ENCODE measurements at places on chromosomes 3 and 15.

DNA sequence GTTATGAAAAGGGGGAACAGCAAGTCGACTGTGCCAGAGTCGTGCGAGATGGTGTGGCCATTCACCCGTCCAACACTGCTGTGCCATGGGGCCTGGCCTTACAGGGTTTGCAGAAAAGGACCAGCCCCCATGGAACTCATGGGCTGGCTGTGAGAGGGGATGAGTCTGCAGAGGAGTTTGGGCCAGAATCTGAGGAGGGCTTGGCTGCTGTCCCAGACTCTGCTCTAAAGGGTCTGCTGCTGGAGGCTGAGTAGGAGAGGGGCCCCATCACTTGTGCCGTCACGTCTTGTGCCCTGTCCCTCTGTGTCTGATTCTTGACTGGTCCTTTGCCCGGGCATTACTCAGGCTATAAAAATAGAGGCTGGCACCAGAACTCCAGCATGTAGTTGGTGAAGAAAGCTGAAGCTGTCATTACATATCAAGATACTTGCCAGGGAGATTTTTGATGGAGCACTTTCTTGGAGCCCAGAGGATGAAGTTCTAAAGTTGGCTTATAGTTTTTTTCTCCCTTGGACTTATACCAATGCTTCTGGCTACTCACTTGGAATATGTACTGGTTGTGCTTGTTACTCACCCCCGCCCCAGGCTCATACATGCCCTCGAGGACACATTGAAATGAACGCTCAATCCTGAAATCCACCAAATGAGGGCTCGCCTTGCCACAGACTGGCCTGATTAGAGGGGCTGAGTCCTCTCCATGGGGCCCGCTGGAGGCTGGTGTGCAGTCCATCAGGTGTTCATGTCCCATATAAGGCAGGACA is 10.2 kb downstream of the PXYLP1 start:
- DNase-seq, result no peak

DNA sequence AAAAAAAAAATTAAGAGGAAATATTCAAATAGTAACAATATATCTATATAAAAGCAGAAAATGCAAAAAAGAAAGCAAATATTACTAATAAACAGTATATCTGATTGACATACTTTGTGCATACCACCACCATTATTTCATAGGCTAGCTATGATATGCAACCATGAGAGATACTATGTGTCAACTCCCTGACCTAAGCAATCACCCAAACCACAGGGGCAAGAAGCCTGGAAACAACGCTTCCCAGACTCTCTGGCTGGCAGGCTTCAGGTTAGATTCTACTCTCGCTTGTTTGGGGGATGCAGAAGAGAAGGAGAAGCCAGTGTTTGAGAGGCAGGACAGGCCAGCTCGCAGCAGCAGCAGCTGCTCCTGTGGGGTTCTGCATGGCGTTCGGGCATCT is 169.3 kb upstream of the TPM1 start:
- no peak for DNase-seq

DNA sequence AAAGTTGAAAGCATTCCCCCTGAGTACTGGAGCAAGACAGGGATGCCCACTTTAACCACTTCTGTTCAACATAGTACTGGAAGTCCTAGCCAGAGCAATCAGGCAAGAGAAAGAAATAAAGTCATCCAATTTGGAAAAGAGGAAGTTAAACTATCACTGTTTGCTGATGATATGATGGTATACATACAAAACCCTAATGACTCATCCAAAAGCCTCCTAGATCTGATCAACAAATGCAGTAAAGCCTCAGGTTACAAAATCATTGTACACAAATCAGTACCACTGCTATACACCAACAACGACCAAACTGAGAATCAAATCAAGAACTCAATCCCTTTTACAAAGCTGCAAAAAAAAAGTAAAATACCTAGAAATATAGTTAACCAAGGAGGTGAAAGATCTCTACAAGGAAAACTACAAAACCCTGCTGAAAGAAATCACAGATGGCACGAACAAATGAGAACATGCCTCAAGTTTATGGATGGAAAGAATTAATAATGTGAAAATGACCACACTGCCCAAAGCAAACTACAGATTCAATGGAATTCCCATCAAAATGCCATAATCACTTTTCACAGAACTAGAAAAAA is 40.3 kb downstream of the RPL39L start:
- peak; percentile 54 for DNase-seq

DNA sequence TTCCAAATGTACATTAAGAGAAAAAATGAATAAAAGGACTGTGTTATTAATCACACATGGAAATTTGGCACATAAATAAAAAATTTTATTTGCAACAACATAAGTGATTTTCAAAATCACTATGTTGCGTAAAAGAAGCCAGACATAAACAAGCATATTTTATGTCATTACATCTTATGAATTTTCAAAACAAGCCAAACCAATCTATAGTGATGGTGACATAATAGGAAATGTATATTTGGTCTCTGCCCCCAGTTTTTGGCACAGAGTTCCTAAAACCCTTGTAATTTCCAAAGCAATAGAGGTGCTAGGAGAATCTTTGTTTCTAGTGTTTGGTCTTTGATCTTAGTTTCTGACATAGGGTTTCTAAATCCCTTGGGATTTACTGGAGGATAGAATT is 543.3 kb downstream of the ZBBX start:
- DNase-seq, result no peak

- no peak for DNase-seq
Measured at GRCh38 chr15:77179541-77179998, 108.7 kb upstream of the TSPAN3 start.

- no peak for DNase-seq
Measured at GRCh38 chr3:99418709-99419108, 219.7 kb upstream of the COL8A1 start.

- no peak for DNase-seq
Measured at GRCh38 chr15:57387564-57388076, 11.3 kb downstream of the CGNL1 start.

- no peak for DNase-seq
Measured at GRCh38 chr15:60079210-60079609, 75.1 kb downstream of the FOXB1 start.

DNA sequence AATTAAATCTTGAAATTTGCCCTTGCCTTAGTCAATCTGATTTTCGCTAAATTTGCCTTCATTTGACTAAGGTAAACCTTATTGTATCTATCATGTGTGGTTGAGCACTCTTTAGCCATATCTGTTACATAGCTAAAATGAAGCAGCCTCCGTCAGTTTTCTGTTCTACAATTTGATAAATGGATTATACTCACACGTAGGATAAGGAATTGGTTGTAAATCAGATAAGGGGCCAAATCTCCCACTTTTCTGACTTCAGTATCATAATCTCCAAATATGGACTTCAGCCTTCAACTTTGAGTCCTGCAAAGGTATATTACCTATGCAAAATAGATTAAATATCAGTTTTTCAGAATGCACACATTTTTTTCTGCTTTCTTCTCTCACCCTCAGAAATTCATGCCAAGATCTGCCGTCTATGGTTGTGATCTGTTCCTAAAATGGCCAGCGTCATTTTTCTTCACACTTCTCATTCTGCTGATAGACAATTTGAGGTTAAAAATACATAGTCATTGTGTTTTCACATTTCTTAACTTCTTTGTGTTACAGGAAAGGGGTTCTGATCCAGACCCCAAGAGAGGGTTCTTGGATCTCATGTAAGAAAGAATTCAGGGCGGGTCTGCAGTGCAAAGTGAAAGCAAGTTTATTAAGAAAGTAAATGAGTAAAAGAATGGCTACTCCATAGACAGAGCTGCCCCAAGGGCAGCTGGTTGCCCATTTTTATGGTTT is 36.9 kb downstream of the RAB8B start:
- DNase-seq, result no peak

GRCh38 chr3:30201715-30202114 is 404.7 kb upstream of the TGFBR2 start:
- no peak for DNase-seq

GRCh38 chr3:39438880-39439279 is 28.6 kb upstream of the MOBP start:
- no peak for DNase-seq

- DNase-seq, result no peak
Measured at GRCh38 chr3:112496366-112497067, 2.8 kb downstream of the BTLA start.

- DNase-seq, result no peak
Measured at GRCh38 chr15:69161079-69161877, 843 bp downstream of the GLCE start.

DNA sequence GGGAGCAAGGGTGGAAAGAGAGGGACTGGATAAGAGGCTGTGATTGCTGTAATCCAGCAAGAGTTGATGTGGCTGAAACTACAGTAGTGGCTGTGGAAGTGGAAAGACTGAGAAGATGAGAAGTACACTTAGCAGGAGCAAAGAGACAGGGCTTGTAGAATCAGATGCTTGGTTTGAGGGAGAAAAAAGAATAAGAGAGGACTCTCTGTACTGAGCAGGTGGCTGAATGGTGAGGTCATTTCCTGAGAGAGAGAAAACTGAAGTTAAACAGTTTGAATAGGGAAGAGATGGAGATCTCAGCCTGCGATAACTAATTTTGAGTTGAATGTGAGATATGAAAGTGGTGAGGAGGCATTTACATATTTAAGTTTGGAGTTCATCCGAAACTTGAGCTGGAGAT is 95.8 kb upstream of the SLC25A36 start:
- DNase-seq, result no peak

DNA sequence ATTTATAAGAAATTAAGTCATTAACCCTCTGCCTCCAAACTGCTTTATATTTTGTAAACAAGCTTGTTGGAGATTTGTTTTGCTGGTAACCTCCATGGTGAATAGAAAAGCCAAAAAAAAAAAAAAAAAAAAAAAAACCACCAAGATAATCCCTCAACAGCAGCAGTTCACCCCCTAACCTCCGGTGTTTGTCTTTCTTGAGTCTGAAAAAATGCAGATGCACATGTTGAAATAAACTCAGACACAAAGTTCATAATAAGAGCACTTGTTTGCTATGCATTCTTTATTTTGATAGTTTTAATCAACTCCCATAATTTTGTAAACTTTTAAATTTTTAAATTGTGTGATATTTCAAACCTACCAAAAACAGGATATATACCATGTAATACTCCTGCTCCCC is 1.8 kb upstream of the PLCH1 start:
- no peak for DNase-seq

- no peak for DNase-seq
Measured at GRCh38 chr3:74273555-74274402, 340.7 kb downstream of the CNTN3 start.

- DNase-seq, result no peak
Measured at GRCh38 chr3:154149286-154149685, 28.1 kb downstream of the ARHGEF26 start.

- no peak for DNase-seq
Measured at GRCh38 chr15:49758856-49759255, 138.0 kb downstream of the DTWD1 start.

GRCh38 chr3:132841621-132842020 is 119.4 kb upstream of the NPHP3 start:
- no peak for DNase-seq

GRCh38 chr15:77031376-77032050 is 36.6 kb downstream of the PSTPIP1 start:
- peak; percentile 77 for DNase-seq
